Lung (tissue), 17 donors: ENCODE measurements at places on chromosomes 1 and 21. TPM values are rescaled to one million over a fixed set of nuclear protein-coding genes. Genes with fewer than 3 reads are reported as not detected.

Gene LCE1C
- total RNA-seq = not detected

Gene RABIF
- total RNA-seq = 6.2 TPM

Gene FAM78B
- total RNA-seq = 0.57 TPM

GRCh38 chr1:88433556-88433955 is 250.5 kb upstream of the PKN2 start:
- H3K4me3 ChIP-seq = no peak overlapping the region
- DNase-seq = no peak
- no peak overlapping the region for H3K27ac ChIP-seq
- no peaks in the 10 kb centered on the region for H3K36me3 ChIP-seq
- no peaks in the 10 kb centered on the region for H3K27me3 ChIP-seq

DNA sequence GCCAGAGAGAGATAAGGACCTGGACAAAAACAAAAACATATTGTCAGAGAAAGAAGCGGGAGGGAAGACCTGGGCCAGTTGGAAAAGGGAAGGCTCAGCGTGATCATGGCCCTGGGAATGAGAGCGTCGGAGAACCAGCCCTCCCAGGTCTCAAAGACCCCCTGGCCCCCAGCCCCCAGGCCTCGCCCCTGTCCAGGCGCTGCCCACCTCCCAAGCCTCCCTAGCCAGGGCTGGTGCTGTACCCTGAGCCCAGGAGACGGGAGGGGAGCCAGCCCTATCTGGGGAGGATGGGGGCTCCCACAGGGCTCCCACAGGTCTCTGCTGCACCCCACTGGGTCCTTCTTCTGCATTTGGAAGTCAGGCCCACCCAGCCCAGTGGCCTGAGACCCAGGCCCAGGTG is 15.1 kb downstream of the CHD5 start:
- no peak for DNase-seq
- H3K4me1 ChIP-seq = no peaks in the 10 kb centered on the region
- H3K36me3 ChIP-seq = no peaks in the 10 kb centered on the region
- no peak overlapping the region for H3K27ac ChIP-seq
- H3K4me3 ChIP-seq = no peak overlapping the region

DNA sequence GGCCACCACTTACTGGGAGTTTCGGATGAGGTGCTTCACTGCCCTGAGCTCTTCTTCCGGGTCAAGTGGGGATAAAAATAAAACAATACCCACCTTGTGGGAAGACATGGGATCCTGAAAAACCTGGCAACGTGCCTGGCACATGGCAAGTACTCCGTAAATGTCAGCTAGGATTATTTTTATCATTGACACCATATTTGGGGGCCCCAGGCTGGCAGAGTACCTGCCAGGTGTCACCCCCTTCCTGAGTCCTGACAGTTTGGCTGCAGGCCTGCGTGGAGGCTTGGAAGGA is 9.2 kb upstream of the EPHA2 start:
- no peak for DNase-seq
- no peak overlapping the region for H3K4me3 ChIP-seq
- H3K27ac ChIP-seq = no peak overlapping the region
- no peaks in the 10 kb centered on the region for H3K4me1 ChIP-seq
- H3K27me3 ChIP-seq = no peaks in the 10 kb centered on the region

- no peak overlapping the region for H3K27ac ChIP-seq
- H3K36me3 ChIP-seq = no peaks in the 10 kb centered on the region
- H3K27me3 ChIP-seq = peaks cover 4% of the 10 kb centered on the region
- H3K4me3 ChIP-seq = no peak overlapping the region
- H3K4me1 ChIP-seq = no peaks in the 10 kb centered on the region
Measured at GRCh38 chr1:37347104-37347649, 127.2 kb upstream of the ZC3H12A start.

DNA sequence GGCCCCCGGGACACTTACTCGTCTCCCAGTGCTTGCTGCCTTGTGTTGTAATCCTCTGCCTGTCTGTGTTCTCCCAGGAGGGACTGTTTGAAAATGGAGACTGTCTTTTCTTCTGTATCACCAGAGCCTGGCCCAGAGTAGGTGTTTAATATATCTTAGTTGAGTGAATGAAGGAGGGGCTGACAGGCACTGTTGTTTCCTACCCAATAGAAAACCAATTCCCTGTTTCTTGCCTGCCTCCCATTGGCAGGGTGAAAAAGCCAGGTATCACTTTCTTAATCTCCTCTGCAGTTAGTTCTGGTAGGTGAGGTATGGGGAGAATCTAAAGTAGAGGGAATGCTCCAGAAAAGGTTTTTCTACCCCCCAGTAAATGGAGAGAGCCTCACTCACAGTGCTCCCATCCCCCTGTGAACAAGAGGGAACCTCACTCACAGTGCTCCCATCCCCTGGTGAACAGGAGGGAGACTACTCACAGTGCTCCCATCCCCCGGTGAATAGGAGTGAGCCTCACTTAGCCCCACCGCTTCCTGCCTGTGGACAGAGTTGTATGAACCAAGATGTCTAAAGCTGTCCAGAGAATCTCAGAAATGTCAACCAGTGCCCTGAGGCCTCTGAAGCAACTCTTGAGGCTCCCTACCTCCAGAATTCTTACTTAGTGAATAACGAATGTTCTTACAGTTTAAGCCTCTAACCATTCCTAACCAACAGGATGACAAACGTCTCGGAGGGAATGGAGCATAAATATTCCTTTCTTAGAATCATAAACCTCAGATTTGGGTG is at the start of gene GJA5:
Gene GJA5, minus strand, starts transcription at position 122 of the 780 bp plus-strand sequence. CDS start 1,364 bp downstream, outside the sequence.
- peaks cover 71% of the 10 kb centered on the region for H3K4me1 ChIP-seq
- no peaks in the 10 kb centered on the region for H3K27me3 ChIP-seq
- peak within 1 kb of the TSS; percentile 23 for H3K27ac ChIP-seq
- H3K36me3 ChIP-seq = no peaks in the 10 kb centered on the region

DNA sequence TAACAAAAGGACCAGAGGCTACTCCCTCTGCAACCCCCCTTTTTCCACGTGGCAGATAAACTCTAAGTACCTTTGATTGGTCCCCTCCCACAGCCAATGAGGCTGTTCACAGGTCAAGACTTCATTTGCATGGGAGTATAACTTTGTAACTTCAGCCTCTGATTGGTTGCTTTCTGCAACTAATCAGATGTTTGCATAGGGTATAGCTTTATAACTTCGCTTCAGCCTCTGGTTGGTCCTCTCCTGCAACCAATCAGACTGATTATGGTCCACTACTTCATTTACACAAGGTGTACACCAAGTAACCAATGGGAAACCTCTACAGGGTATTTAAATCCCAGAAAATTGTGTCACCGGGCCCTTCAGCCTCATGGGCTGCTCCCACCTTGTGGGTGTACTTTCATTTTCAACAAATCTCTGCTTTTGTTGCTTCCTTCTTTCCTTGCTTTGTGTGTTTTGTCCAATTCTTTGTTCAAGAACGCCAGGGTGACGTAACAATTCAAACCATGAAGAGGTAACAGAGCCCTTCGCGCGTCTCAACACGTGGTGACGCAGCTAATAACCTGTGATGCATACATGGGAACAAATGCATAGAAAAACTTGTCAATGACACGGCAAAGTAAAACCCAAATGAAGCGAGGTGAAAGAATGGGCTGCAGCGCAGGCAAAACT is 47.2 kb downstream of the VPS26C start:
- H3K36me3 ChIP-seq = peaks cover 11% of the 10 kb centered on the region
- peaks cover 5% of the 10 kb centered on the region for H3K4me1 ChIP-seq
- peak overlapping the region; percentile 80 for H3K27ac ChIP-seq
- H3K4me3 ChIP-seq = peak overlapping the region; percentile 56
- DNase-seq = no peak

DNA sequence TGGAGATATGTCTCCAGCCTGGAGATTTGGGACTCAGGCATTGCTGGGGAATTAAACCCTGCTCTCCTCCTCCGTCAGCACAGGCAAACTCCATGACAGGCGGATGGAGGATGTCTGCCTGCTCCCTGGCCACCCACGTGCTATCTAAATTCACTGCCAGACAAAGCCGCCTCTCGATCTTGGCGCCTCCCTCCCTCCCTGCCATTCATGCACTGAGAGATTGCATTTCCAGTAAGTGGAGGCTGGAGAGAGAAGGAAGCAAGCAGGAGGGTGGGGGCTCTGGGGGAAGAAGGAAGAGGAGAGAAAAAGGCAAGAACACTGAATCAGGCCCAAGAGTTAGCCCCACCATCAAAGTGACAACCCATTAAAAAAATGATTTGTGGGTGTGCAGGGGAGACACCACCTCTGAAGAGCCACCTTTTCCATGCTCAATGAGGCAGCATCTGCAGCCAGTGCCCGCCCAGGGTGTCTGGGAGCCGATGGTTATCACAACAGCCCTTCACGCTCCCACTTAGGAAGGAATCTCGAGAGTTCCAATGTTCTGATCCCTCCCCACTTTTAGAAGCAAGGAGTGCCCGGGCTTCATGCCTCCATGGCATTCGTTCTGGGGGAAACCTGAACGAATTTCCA is 183.0 kb downstream of the HIVEP3 start:
- no peaks in the 10 kb centered on the region for H3K27me3 ChIP-seq
- peaks cover 30% of the 10 kb centered on the region for H3K4me1 ChIP-seq
- H3K36me3 ChIP-seq = no peaks in the 10 kb centered on the region
- peak; percentile 88 for DNase-seq
- peak overlapping the region; percentile 5 for H3K27ac ChIP-seq
- no peak overlapping the region for H3K4me3 ChIP-seq
